Ureter (tissue), 1 donor: ENCODE measurements at places on chromosomes 5 and 9.
A peak's percentile ranks its signal among the peaks of the same experiment; 100 is the strongest.

DNA sequence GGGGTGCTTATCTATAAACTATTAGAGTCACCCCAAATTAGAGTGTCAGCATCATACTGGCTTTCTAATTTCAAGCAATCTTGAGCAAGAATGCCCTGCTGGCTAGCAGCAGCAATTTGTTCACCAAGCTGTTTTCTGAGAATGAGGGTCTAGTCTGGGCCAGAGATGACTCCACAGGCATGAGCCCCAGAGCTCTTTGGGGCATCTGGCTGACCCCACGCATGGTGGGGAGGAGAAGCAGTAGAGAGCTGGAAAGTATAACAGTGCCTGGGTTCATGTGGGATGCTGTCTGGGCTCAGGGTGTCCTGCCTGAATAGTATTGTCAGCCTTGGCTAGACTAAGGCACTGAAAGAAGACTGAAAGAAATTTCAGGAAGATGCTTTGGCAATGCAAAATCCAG lies 64.9 kb downstream of the C6 start:
- no peak for DNase-seq

- DNase-seq, result no peak
Measured at GRCh38 chr9:110175275-110175968, 32.5 kb downstream of the C9orf152 start.

DNA sequence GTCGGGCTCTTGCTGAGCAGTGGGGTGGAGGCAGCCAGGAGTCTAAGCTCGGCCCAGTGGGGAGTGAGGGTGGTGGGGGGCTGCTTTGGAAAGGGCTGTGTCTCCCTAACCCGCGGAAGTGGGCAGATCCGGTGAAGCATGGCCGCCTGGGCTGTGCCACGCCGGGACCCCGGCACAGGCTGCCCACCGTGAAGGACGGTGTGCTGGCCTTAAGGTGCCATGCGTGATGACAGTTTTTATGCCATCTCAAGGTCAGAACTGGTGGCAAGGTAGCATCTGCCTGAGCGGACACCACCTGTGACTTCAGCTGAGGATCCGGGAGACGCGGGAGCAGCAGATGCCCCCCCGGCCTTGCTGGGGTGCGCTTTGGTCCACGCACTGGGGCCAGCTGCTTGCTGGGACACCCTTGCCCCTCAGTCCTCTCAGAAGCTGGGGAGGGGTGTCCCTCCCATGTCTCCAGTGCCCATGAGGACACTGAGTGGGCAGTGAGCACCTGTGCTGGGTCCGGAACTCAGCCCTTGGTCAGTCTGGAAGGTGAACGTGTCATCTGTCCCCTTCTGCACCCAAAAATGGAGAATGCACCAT lies 53.9 kb downstream of the AHRR start:
- peak; percentile 40 for DNase-seq

DNA sequence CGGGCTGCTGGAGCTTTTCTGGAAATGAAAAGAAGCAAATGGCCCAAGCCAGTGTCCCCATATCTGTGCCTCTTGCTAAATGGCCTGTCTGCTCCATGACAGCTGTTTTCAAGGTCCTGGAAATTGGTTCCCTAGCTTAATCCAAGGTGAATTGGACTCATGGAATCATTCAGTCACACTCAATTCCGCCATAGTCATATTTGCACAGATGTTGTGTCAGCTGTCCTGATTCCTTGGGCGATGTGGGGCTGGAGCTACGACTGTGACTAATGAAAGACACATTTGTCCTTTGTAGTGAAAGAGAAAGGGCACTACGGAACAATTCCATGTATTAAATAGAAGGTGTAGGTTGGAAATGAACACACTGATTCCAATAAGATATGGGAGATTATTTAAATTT lies 102.9 kb upstream of the MEGF10 start:
- no peak for DNase-seq

GRCh38 chr9:123530244-123530643 lies 174.2 kb downstream of the CRB2 start:
- no peak for DNase-seq

GRCh38 chr9:14096258-14096922 lies 217.6 kb downstream of the NFIB start:
- DNase-seq, result no peak

- DNase-seq, result no peak
Measured at GRCh38 chr5:74516211-74516636, 124.3 kb downstream of the ENC1 start.

GRCh38 chr9:706606-707459 lies 134.7 kb upstream of the DMRT1 start:
- DNase-seq, result peak; percentile 73

DNA sequence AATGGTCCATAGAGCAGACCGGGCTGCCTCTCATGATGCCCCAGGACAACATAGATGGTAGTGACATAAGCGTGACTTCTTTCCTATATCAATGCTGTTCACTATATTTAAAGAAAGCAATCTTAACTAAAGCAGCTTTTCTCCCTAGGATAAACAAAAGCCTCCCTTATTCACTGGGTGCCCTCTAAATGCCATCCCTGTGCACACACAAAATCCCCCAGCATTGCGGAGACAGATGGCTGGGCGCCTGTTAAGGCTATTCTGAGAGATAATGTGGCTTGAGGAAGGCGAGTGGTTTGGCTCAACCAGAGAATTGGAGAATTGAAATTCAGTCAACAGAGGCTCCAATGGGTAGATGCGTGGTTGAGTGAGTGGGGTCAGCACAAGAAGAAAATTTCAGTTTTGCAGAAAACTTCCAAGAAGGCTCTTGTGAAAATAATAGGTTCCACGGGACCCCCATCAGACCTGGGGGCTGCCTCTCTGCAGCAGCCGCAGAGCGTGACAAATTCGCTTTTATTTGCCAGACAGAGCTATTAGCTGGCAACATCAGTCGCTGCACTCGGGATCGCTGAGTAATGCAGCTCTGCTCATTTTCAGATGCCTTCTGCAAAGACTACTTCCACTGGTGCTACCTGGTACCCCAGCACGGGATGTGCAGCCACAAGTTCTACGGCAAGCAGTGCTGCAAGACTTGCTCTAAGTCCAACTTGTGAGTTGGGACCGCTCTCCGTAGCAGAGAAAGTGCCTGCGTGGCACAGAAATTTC lies 103.9 kb upstream of the ICE1 start:
- DNase-seq, result no peak

GRCh38 chr5:156942064-156942463 lies 21.0 kb downstream of the TIMD4 start:
- DNase-seq, result no peak

- no peak for DNase-seq
Measured at GRCh38 chr9:113352006-113352405, 2.7 kb downstream of the BSPRY start.

DNA sequence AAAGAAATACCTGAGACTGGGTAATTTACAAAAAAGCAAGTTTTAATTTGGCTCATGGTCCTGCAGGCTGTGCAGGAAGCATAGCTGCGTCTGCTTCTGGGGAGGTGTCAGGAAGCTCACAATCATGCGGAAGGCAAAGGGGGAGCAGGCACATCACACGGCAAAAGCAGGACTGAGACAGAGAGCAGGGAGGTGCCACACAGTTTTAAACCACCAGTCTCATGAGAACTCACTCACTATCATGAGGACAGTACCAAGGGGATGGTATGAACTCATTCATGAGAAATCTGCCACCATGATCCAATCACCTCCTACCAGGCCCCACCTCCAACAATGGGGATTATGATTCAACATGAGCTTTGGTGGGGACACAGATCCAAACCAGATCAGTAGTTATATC lies 96.2 kb downstream of the OSTF1 start:
- no peak for DNase-seq

DNA sequence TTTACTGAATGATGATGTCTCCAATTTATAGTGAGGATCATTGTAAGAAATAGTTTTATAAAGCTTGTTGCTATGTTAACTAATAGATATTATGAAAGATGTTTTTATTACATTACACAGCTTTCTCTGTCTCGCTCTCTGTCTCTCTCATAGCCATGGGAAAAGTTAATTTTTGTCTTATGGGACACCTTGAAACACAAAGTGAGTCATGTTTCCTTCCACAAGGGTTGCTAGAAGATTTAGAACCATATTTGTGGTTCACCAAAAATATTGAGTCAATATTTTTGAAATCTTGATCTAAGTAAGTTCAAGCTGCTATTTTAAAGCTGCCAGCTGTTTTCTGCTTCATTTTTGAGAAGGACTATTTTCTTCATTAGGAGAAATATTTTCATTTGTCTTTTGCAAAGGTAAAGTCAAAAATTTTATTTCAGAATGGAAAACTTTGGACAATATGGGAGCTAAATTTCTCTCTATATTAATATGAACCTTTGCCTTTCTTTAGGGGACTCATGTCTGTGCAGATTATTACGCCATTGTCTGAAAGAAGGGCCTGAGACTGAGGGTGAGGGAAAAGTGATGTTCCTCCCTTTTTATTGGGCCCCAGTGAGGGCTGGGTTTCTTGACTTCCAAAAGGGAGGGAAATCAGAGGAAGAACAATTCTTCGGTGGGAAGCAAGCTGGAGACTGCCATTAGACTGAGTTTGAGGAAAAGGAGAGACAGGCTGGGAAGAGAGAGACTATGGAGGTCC lies 87.9 kb upstream of the SLC24A2 start:
- DNase-seq, result no peak

DNA sequence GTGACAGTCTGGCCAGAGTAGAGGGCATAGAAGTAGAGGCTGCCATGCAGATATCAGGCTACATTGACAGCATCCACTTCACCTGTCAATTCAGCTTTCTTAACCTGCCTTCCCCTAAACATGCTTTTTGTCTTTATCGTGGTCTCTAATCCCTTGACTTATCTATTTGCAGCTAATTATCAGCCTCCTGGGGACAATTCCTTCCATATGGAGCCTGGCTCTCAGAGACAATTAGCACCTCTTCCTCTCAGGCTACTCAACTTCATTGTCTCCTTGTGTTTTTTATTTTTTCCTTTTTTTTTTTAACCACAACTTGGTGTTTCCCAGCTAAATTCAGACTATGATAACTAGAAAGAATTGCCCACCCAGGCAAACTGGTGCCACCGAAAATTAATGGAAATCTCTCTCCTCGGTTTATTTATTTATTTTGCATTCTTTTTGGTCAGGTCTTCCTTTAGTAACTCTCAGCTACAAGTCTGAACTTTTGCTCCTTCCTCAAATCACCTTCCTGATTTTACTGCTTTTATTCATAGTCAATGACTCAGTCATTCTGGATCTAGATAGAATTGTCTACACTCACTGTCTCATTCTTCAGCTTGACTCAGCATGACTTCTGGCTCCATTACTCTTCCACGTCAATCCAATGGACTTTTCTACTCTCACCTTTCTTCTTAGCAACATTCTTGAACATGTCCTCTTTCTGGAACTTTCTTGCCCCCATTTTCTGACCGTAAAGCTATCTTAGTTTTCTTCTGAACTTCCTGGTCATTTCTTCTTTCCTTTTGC lies 63.0 kb upstream of the BASP1 start:
- DNase-seq, result no peak

- DNase-seq, result no peak
Measured at GRCh38 chr9:131833906-131834305, 94.0 kb upstream of the RAPGEF1 start.

DNA sequence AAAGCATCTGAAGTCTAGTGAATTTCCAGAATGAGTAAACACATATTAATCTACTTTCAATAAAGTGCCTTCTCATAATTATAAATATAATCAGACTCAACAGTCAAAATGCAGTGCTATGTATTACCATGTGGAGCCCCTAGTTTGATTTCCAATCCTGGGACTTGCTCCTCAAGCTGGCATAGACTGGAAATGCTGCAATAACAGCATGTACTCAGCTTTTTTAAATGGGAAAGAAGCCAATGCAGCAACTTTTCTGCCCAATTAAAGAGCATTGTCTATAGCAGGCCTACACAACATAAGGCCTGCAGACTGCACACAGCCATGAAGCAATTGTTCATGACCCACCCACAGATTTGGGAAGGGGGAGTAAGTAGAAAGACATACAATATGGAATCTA lies 103.2 kb downstream of the NR2F1-AS1 start:
- no peak for DNase-seq

- DNase-seq, result no peak
Measured at GRCh38 chr9:22009506-22009867, 382 bp upstream of the CDKN2B start.

- no peak for DNase-seq
Measured at GRCh38 chr5:168047669-168048111, 243.8 kb upstream of the WWC1 start.

DNA sequence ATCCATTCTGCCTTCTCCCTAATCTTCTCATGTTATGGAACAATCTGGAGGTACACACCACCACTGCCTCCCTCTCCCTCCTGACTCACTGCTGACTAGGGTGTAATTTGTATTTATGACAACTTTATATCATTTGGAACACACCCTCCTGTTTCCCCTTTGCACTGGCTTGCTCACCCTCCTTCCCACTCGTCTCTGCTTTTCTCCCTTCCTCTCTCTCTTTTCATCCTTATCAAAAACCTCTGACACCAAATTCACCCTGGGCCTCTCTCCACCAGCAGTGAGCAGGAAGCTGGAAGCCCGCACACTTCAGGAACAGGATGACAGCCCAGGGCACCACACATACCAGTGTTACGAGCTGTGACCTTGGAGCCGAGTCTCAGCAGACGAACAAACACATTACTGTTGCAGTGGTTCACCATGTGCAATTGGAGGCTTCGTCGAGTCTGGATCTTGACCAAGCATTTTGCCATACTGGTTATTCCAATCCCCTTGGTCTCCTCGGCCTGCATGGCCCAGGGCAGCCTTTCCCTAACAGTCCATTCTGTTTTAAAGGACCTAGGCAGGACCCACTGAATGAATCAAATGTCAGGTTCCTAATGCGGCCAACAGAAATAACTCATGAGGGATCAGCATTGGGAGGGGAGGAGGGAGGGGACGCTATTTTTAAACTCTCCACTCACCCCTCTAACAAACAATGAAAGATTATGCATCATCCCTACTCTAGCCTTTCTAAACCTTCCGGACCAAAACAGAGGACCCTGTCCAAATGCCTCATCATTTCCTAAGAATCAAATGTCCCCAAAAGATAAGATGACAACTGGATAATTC lies 203.9 kb upstream of the RASEF start:
- DNase-seq, result no peak

DNA sequence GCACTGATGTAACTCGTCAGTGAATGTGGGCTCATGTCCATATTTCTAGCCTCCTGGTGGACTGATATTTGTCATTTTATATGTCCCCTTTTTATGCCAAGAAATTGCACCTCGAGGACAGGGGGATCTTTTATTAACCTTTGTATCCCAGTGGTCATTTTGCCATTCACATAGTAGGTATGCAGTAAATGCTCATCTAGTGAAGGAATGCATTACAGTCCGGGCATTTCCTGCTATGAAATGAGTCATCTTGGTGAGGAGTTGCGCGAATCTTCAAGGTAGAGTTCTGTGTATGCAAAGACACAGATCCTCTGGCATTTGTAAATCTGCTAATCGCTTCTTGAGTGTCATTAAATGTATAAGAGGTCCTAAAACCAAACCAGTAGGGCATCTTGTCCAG lies 755.5 kb upstream of the ADAMTS16 start:
- DNase-seq, result no peak

GRCh38 chr9:114478871-114479270 lies 26.4 kb downstream of the WHRN start:
- no peak for DNase-seq

DNA sequence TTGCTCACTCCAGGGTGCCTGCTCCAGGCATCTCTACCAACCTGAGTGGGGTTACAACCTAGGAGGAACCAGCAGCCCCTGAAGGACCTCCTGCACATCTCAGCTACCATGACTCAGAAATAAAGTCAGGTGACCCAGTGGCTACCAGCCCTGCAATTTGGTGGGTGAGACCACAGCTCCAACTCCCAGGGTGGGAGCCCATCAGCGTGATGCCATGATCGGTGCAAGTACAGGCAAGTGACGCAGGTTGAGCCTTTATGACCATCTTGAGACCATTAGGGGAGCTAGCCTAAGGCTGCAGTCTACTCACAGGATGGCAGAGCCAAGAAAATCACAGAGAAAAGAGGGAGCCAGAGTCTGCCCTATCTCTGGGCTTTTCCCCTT lies 8.6 kb downstream of the SEPTIN8 start:
- DNase-seq, result no peak

- DNase-seq, result no peak
Measured at GRCh38 chr9:134320868-134321471, 5.3 kb upstream of the RXRA start.
